ENCODE measurements at places on chromosomes 12 and 14.

GRCh38 chr12:131603106-131603938, 107.6 kb upstream of the SFSWAP start:
- peak; percentile 15 for DNase-seq

DNA sequence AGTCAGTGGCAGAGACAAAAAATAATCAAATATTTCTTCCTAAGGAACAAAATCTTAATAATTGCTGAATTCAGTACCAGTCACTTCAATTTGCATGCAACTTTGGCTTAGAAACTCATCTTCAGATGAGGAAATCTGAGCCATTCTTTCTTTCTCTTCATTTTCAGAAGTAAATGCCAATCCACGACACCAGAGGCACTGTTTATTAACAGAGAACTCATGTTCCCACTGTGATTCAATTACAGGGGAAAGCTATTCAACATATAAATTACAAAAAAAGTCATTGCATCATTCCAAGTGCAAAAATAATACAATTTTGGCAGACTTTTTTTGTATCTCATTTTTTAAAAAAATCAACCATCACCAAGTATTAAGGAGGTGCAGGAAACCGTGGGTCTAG, 816.1 kb upstream of the TMEM132C start:
- no peak for DNase-seq

DNA sequence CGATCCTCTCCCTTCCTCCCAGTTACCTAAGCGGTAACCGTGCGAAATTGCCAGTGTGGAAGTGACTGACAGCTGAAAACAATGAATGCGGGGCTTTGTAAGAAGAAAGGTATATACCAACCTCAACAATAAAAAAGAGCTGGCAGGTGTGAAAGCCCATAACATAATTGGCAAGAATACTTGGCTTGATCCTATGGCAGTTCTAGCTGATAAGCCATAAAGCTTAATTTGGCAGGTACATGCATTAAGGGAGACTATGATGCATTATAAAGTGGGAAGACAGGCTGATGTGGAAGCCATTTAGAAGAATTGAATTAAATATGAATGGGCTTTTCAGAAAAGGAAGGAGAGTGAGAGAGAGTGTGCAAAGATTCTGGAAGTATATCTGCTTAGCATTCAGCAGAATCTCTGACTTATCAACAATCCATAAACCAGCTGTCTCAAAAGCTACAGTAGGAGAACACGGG, 71.3 kb downstream of the CRACR2A start:
- DNase-seq: no peak

- no peak for DNase-seq
Measured at GRCh38 chr12:94427501-94428381, 31.9 kb downstream of the CEP83 start.

Measured in CD4-positive, alpha-beta T cell treated with Interleukin-12 subunit alpha and Interleukin-12 subunit beta, for 1 hour (primary cell).